CD8-positive, alpha-beta T cell (primary cell): ENCODE measurements at places on chromosomes 1 and 21.

- DNase-seq: no peak
Measured at GRCh38 chr1:112557385-112557784, 48.6 kb downstream of the WNT2B start.

DNA sequence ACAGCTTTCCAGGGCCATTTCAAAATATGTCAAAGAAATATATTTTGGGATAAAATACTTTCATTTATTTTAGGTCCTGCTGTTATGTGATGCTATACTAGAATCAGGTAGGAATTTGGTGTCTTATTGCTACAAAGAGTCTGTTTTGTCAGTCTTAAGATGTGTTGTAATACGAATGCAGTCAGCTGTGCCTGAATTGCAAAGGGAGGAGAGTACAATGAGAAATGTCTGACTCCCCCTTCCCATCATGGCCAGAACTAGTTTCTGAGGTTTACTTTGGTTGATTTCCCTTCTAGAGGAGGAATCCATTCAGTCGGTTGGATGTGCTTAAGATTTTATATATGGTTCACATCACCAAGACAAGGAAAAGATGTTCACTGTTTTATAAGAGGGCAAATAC, 75.7 kb upstream of the TNFSF18 start:
- DNase-seq: no peak

DNA sequence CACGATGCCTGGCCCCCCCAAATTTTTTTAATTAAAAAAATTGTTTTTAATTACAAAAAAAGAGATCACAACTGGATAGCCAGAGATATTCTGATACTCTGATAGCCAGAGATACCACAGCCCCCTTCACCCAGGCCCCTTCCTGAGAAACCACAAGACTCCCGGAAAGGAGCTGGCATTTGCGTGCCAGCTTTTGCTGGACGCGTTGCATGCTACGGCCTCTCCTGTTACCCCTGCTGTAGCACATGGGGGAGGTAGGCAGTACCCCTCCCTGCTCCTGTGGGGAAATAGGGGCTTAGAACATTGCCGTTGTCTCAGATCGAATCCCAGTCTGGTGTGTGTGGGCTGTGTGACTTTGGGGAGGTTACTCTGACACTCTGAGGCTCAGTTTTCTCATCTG, 22.7 kb downstream of the MFAP2 start:
- DNase-seq: no peak

GRCh38 chr1:94602802-94603625, 61.5 kb upstream of the F3 start:
- no peak for DNase-seq

GRCh38 chr1:37486680-37487618, 12.6 kb downstream of the ZC3H12A start:
- DNase-seq: peak; percentile 74

DNA sequence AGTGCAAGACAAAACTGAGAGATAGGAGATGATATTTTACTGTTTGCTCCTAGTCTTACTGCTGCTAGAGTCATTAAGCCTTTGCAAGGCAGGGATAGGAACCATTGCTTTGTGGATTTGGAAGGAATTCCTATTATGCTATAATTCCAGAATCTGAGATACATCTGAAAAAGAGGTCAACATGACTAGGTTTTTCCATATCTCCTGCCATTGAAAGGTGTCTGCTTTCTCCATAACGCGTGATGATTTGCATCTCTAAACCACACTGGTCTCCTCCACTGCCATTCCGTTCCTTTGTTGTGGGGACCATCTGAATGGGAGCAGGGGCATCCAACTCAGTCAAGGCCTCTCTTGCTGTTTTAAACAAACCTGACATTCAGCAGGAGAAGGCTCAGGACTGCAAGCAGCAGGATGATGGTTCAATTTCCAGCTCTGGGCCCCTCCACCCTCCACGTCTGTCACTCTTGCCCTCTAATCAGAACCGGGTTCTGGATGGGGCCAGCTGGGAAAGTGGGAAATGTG, 45.2 kb downstream of the PLPP3 start:
- DNase-seq: no peak

GRCh38 chr21:42393443-42393950, 2.4 kb downstream of the TMPRSS3 start:
- no peak for DNase-seq

DNA sequence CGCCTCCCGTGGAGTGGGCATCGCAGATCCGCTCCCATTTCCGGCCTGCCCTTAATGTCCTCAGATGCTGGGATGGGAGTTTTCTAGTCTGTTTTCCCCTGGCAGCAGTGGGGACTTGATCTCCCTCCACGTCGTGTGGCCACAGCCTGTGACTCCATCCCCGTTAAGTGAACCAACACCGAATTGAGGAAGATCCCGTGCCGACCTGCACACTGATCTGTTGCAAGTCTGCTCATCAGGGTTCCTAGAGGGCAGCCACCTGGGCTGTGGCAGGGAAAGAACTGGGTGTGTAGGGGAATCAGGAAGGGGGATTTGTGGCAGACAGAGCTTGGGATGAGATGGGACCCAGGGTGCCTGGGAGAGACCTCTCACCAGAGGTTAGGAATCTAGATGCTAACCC, 23.3 kb upstream of the CDK18 start:
- no peak for DNase-seq

- no peak for DNase-seq
Measured at GRCh38 chr21:27725916-27726315, 759.0 kb upstream of the ADAMTS5 start.

GRCh38 chr1:116868385-116868784, 41.3 kb upstream of the PTGFRN start:
- DNase-seq: no peak
